Neural progenitor cell (in vitro differentiated cells): ENCODE measurements at places on chromosomes 7 and 10.

DNA sequence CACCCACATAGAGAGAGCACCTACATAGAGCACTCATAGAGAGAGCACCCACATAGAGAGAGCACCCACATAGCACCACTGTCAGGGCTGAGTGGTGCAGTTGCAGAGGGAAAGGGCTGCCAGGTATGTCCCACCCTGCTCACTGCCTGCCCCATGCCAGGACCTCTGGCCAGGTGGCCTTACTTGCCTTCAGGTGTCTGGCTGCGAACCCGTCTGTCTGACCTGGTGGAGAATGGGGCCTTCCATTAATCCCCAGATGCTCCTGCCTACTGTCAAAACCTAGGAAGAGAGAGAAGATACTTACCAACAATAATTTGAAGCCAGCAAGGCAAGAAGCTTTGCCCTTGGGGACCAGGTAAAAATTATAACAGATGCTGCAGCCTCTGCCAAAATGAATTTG lies 51.1 kb downstream of the INSIG1 start:
- no peak for DNase-seq

DNA sequence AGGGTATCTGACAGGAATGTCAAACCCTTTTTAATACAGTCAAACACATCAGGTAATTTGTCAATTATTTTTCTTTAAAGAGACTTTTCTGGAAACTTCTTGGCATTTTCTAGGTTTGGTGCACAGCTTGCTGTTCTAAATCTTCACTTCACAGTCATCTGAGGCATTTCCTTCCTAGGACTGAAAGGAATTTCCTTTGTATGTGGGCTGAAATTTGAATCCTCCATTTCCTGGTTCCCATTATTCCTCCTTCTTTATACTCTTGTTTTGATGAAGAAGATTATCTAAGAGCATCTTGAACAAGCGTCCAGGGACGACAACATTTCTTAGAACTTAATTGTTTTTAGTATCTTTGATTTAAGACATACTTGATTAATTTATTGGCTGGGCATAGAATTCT lies 24.9 kb downstream of the CALD1 start:
- peak; percentile 39 for DNase-seq

- DNase-seq = peak; percentile 25
Observed at GRCh38 chr7:1160670-1161021, 650 bp upstream of the ZFAND2A start.

- peak; percentile 59 for DNase-seq
Observed at GRCh38 chr10:89346405-89347254, 18.8 kb downstream of the IFIT3 start.

DNA sequence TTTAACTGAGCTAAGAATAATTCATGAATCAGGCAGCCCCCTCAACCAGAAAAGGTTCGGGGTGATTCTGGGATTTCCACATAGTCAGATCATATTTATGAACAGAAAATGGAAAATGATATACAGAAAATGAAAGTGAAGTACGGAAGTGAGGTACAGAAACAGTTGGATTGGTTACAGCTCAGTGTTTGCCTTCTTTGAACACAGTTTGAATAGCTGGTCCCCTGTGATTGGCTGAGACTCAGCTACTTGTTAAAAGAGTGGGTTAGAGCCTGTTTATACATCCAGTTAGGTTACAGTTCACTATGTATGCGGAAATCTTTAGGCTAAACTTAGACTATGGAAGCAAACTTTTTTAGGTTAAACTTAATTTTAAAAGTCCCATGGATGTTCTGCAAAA lies 511.7 kb downstream of the PLXDC2 start:
- DNase-seq = no peak

DNA sequence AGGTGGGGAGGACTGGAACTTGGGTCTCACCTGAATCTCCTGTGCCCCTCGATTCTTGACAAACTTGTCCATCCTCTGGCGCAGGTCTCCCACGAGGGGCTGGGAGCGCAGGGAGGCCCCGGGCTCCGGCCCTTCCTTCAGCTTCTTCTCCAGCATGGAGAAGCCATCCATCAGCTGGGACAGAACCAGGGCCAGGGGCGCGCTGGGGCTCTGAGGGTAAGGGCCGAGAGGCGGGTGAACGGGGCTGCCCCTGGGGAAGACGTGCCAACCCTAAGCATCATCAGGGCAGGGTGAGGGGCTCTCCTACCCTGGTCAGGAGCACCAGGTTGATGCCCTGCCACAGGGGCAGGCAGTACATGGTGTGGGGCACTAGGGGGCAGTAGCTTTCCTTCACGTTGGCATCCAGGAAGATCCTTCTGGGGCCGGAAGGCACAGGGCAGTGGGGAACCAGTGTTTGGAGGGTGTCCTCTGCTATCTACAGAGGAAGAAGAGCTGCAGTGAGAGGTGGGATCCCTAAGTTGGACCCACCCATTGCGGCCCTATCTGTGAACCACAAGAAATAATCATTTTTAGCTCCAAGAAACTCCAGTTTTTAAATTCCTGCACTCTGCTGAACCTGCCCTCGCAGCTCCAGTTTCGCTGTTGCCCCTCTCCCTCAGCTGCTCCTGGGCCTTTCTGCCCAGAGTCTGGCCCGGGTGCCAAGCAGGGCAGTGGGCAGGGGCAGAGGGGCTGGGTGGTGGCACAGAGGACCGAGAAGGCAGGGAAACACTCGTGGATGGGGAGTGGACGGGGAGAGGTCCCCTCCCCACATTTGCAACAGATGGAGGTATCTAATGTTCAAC lies 10.8 kb upstream of the PYROXD2 start:
- DNase-seq = peak; percentile 72

DNA sequence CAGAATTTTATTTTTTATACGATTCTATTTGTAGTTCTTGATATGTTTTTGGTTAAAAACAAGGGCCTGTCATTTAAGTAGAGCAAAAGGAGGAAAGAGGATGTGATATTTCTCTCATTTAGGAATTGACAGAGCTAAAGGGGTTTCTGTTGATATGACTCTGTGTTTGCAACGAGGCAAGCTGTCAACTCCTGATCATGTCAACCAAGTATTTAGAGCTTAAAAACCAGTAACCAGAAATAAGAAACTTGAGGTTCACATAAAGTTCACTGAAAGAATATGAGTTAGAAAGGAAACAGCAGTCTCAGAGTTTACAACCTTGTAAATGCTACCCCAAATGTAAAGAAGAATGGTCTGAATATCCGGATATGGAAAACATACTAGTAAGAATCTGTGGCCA lies 434.2 kb downstream of the PARD3 start:
- DNase-seq = no peak

DNA sequence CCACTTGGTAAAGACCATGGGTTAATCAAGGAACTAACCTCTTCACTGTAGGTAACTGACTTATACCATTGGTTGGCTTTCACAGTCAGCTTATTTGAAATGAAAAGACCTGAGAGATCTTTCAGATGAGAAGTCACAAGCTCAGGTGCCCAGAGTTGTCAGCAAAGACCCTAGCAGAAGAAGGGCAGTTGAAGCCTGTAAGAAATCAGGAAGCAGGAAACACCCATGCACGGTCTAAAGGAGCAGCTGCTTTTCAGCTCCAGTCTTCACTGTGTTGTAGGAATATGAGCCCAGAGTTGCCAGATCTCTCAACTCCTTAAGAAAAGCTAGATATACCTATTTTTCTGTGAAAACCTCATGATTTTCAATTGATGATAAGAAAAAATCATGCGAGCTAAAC lies 130.0 kb downstream of the ARID5B start:
- DNase-seq = no peak

GRCh38 chr7:112788778-112789343 lies 1.3 kb downstream of the TMEM168 start:
- no peak for DNase-seq

GRCh38 chr7:43700059-43700501 lies 29.2 kb downstream of the COA1 start:
- DNase-seq = peak; percentile 26

GRCh38 chr7:116241291-116241690 lies 31.0 kb downstream of the TES start:
- DNase-seq = no peak
